ENCODE measurements at places on chromosomes 1 and 21. TPM values are rescaled to one million over a fixed set of nuclear protein-coding genes. Genes with fewer than 3 reads are reported as not detected.

GRCh38 chr1:211518330-211519289 lies 26.6 kb upstream of the RD3 start:
- no peak for DNase-seq

DNA sequence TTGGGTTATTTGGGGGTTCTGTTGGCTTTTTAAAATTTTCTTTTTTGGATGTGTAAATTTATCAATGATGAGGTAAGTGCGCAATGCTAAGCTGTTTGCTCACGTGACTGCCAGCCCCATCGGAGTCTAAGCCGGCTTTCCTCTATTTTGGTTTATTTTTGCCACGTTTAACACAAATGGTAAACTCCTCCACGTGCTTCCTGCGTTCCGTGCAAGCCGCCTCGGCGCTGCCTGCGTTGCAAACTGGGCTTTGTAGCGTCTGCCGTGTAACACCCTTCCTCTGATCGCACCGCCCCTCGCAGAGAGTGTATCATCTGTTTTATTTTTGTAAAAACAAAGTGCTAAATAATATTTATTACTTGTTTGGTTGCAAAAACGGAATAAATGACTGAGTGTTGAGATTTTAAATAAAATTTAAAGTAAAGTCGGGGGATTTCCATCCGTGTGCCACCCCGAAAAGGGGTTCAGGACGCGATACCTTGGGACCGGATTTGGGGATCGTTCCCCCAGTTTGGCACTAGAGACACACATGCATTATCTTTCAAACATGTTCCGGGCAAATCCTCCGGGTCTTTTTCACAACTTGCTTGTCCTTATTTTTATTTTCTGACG lies 3.1 kb downstream of the OLIG2 start:
- peak; percentile 14 for DNase-seq

GRCh38 chr1:53771648-53772047 lies 32.7 kb upstream of the GLIS1 start:
- DNase-seq: peak; percentile 81

GRCh38 chr1:226681652-226682493 lies 57.2 kb downstream of the ITPKB start:
- no peak for DNase-seq

- DNase-seq: no peak
Measured at GRCh38 chr1:2190491-2190976, 4.0 kb downstream of the FAAP20 start.

DNA sequence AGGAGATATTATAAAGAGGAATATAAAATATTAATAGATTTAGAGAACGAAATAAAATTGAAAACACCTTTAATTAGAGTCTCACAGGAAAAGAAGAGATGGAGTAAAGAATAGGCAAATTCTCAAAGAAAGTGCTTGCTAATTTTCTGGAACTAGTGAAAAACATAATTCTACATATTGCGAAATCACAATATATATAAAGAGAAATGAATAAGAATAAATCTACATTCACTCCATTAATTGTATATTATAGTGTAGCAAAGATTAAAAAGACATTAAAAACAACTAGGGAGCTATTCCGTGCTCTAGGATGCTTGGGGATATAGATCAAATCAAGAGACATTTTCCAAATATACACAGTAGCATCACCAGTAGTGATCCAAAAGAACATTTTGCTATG lies 685.2 kb upstream of the NCAM2 start:
- DNase-seq: no peak

- DNase-seq: no peak
Measured at GRCh38 chr1:245220381-245220985, 65.7 kb downstream of the KIF26B start.

GRCh38 chr1:10456661-10457060 lies 6.8 kb downstream of the CORT start:
- no peak for DNase-seq

FCGR3B gene
- total RNA-seq: not detected

All from IMR-90 (cell line).